Lower lobe of right lung (tissue), 2 donors: ENCODE measurements at places on chromosomes 7 and 10. TPM values are rescaled to one million over a fixed set of nuclear protein-coding genes. Genes with fewer than 3 reads are reported as not detected.

- H3K27ac ChIP-seq: no peak overlapping the region
- H3K4me3 ChIP-seq: no peak overlapping the region
- DNase-seq: peak; percentile 46
- peaks cover 37% of the 10 kb centered on the region for H3K4me1 ChIP-seq
- no peaks in the 10 kb centered on the region for H3K36me3 ChIP-seq
These were observed 27.0 kb downstream of the CALML3 start for GRCh38 chr10:5551531-5552375.

- no peak overlapping the region for H3K4me3 ChIP-seq
- no peaks in the 10 kb centered on the region for H3K36me3 ChIP-seq
- H3K4me1 ChIP-seq: no peaks in the 10 kb centered on the region
- no peak overlapping the region for H3K27ac ChIP-seq
- DNase-seq: no peak
These were observed 45.3 kb upstream of the OSBPL3 start for GRCh38 chr7:25025218-25025671.

GRCh38 chr7:98880485-98880884 is 2.2 kb downstream of the TRRAP start:
- H3K36me3 ChIP-seq: peaks cover 46% of the 10 kb centered on the region
- no peak overlapping the region for H3K27ac ChIP-seq
- no peak for DNase-seq
- H3K4me3 ChIP-seq: no peak overlapping the region
- H3K4me1 ChIP-seq: peaks cover 18% of the 10 kb centered on the region

DNA sequence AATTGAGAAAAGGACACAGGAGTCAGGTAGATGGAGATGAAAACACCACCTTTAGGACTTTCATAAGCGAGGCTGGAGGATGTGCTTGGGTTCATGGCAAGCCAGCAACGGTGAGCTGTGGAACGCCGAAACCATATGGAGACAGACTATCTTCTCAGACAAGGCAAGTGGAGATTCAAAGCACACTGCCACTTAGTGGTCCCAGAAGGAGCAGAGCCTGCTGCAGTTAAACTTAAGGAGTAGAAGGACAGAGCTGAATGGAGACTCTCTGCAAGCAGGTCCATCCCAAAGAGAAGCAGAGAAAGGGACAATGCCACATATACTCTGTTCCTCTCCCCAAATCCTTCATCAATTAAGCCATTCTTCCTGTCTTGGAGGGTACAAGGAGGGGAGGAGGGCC is 236.3 kb upstream of the HABP2 start:
- no peaks in the 10 kb centered on the region for H3K36me3 ChIP-seq

Gene PNPLA8
- 27.8 TPM for total RNA-seq

DNA sequence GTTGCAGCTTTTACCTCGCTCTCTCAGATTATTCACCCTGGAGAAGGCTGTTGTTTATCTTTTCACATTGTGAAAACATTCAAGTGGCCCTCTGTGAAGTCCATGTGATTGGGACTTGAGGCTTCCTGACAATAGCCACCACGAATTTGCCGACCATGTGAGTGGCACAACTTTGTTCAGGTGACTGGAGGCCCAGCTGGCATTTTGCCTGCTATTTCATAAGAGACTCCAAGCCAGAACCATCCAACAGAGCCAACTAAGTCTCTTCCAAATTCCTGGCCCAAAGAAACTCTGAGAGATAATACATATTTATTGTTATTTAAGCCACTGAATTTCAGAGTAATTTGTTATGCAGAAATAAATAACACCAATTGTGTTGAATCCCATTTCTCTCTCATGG is 38.2 kb upstream of the CCSER2 start:
- DNase-seq: no peak
- H3K4me1 ChIP-seq: no peaks in the 10 kb centered on the region
- H3K36me3 ChIP-seq: no peaks in the 10 kb centered on the region
- no peaks in the 10 kb centered on the region for H3K27me3 ChIP-seq
- no peak overlapping the region for H3K27ac ChIP-seq
- H3K4me3 ChIP-seq: no peak overlapping the region
